DMS153 (cell line): ENCODE measurements at places on chromosomes 4 and X.

DNA sequence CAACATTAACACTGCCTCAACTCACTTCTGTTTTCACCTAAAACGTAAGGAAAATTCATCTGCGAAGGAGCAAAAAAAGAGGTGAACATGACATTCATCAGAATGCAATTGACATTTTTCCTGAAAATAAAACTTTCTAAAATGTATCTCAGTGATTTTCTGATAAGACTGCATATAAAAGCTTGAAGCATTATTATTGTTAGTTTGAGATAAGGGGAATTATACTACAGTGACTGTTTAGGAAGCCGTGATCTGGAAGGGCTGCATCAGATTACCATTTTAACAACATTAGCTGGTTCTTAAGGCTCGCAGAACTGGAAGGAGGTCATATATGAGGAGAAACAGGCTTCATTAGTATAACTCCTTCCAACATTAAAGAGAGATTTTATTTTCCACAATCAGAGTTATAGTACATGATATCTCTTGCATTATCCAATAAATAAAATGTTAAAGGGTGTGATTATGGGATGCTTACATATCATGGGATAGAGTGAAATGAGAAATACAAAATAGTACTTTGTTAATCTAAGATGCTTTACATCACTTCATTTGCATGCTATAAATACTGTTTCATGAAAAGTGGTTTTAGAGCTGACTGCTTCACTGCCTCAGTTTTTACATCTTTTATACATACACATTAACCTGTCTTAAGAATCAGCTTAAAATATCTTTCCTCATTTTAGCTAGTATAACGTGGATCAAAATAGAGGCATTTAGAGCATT, 1820.1 kb upstream of the TENM3 start:
- no peak for DNase-seq

DNA sequence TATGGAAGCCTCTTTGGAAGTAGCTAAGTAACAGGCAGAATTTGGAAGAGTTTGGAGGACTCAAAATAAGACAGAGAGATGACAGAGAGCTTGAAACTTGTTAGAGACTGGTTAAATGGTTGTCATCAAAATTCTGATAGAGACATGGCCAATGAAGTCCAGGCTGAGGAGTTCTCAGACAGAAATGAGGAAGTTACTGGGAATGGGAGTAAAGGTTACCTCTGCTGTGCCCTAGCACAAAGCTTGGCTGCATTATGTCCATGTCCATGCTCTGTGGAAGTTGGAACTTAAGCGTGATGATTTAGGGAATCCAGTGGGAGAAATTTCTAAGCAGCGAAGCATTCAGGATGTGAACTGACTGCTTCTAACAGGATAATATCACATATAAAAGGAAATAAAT, 146.2 kb upstream of the NDST4 start:
- no peak for DNase-seq

DNA sequence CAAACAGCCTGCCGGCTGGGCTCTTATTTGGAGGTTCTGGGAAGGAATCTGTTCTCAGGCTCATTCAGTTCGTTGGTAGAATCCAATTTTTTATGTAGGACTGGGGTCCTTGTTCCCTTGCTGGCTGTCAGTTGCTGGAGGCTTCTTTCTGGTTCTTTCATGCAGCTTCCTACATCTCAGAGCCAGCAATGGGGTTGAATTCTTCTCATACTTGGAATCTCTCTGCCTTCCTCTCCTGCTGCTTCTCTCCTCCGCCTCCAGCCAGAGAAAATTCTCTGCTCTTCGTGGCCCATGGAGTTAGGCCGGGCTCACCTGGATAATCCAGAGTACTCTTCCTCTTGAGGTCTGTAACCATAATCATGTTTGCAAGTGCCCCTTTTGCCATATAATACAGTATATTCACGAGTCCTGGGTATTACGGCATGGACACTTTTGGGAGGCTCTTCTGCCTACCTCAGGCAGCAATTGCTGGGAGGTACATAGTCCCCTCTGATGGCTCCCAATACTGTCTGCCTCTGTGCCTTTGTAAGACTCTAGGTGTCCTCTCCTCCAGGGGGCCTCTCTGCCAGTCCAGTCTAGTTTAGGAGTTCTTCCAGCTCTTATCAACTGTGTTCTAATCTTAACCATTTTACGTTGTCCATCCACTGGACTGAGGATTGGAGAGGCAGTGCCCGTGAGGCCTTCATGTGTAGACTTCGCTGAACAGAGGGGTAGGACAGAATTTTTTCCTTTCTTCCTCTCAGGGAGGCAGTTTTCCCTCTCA, 2.2 kb downstream of the TRMT44 start:
- no peak for DNase-seq

DNA sequence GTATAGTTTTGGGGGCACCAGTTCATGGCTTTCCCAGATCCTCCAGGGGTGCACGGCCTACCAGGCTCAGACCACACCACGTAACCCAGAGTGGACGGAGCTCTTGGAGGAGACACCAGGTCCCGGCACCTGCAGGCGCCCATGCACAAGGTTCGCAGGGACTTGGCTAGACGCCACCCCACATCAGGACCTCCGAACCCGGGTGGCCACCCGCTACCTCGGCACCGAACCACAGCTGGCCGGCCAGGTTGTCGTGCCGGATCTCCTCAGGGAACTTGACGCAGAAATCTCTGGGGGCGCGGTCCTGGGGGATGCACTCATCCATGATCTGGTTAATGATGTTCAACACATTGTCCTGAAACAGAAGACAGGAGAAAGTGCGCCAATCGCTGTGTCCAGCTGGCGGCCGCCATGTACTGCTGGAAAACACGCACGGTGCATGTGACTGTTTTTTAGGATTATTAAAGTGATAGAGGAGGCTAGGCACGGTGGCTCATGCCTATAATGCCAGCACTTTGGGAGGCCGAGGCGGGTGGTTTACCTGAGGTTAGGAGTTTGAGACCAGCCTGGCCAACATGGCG, 77.1 kb downstream of the ZFYVE28 start:
- DNase-seq = no peak

GRCh38 chr4:71300964-71301363, 37.9 kb upstream of the SLC4A4 start:
- DNase-seq = no peak
